Thymus (tissue), 14 donors: ENCODE measurements at places on chromosomes 2 and 18.

- no peak for DNase-seq
Measured at GRCh38 chr2:79259296-79259695, 99.7 kb upstream of the REG3A start.

GRCh38 chr2:163571423-163572102 lies 164.2 kb downstream of the FIGN start:
- DNase-seq = no peak

- no peak for DNase-seq
Measured at GRCh38 chr2:36480636-36481035, 117.3 kb downstream of the FEZ2 start.

- DNase-seq = no peak
Measured at GRCh38 chr2:118803012-118803411, 44.4 kb downstream of the EN1 start.

DNA sequence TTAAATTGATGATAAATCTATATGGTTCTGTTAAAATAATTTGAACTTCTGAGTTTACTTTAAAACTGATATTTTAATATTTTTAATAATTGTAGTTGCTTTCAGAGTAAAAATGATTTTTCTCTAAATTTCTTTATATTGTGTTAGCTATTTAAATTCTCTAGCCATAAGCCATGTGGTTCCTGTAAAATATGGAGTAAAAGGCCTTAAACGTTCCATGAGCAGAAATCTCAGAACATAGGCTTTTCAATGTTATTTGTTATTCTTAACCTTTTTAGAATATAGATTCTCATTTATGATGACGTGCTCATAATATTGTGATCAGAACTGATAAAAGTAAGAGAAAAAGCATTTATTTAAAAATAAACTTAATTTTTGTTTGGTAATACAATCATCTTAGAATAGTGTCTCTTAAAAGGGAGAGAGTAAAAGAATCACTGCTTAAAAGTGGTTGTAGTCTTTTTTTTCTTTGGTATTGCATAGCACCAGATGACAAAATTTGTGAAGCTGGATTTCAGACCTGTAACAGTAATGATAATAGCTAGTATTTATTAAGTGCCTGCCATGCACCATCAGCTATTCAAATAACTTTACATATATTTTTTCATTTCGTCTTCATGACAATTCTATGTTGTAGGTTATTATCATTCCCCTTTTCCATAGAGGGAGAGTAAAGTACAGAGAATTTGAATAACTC lies 2.7 kb downstream of the BMPR2 start:
- DNase-seq = no peak

DNA sequence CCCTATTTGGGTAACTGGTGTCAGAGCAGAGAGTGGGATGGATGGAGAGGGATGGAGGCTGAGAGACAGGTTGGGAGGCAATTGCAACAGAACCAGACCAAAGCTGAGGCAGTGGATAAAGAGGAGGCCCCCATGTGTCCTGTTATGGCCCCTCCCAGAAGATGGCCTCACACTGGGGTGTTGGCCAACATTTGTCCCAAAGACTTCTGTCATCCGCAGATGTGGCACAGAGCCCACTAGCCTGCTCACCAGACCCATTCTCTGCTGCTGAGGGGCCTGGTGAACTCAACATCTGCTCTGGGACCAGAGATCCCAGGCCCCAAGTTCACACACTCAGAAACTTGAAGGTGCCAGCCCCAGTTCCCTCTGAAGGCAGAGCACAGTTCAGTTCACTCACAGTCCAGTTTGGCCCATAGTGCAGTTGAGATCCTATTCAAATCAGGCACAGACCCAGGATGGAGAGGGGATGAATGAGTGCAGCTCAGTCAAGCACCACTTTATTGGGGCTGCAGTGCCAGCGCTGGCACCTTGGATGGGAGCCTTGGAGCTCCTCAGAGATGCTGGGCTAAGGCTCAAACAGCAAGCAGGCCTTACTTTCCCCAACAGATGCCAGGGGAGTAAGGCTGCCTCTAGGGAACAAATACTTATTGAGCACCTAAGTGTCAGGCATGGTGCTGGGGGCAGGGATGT lies 189.2 kb downstream of the ZBTB7C start:
- no peak for DNase-seq

GRCh38 chr2:48483506-48483905 lies 46.4 kb upstream of the STON1 start:
- no peak for DNase-seq

DNA sequence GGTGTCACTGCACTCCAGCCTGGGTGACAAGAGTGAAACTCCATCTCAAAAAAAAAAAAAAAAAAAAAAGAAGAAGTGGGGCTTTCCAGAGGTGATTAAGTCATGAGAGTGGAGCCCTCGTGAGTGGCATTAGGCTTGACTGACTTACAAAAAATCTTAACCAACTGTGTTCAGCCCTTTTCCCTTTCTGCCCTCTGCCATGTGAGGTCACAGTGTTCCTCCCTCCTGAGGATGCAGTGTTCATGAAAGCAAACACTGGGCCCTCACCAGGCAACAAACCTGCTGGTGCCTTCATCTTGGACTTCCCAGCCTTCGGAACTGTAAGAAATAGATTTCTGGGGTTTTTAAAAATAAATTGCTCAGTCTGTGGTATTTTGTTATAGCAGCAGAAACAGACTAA lies 37.0 kb upstream of the METTL21A start:
- DNase-seq = no peak

DNA sequence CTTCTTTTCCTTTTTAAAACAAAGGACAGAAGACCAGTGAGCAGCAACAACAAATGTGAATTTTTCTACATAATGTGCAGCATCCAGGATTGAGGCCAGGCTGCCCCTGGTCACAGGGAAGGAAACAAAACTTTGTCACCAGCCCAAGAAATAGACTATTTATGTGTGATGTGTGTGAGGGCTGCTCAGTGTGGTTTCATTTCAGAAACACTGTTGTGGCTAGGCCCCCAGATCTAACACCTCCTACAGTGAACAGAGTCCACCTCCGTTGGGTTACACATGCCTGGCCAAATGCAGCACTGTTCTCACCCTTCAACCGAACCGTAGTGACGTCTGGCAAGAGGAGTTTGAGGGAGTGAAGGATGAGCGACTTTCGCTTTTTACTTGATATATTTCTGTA lies 146.3 kb upstream of the RIOK3 start:
- no peak for DNase-seq
